ENCODE measurements at places on chromosomes 13 and 19. TPM values are rescaled to one million over a fixed set of nuclear protein-coding genes. Genes with fewer than 3 reads are reported as not detected.

The PROSER1 gene
- total RNA-seq, result 98.6 TPM

The BCAM gene
- 81.4 TPM for total RNA-seq

The CEACAM6 gene
- total RNA-seq, result not detected

The BICRA gene
- 29.2 TPM for total RNA-seq

DNA sequence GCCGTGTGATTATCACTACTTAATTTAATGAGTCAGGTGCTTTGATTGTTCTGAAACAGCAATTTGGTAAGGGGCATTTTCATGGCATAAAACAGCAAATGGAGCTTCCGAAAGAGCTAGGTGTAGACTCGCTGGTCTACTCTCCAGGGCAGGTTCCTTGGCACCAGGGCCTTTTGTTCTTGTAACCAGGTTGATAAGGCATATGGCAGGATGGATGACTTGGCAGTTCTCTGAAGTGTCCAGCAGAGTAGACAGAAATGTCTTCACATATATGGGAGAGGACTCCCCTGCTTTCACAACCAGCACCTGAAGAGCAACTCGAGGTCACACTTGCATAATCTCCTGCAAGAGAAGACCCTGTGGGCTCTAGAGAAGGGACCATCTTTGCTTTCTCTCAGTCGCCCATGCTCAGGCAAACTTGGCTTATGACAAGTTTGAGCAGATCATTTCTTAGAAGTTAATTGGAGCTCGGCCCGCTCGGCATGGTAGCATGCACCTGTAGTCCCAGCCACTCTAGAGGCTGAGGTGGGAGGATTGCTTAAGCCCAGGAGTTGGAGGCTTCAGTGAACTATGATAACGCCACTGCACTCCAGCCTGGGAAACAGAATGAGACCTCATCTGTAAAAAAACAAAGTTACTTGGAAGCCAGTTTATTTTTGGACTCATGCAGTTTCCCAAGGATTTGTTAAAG, 23.3 kb upstream of the WASF3 start:
- H3K27me3 ChIP-seq, result no peaks in the 10 kb centered on the region
- no peak overlapping the region for H3K4me3 ChIP-seq
- H3K4me1 ChIP-seq, result no peaks in the 10 kb centered on the region
- DNase-seq, result no peak
- no peak overlapping the region for H3K27ac ChIP-seq

GRCh38 chr13:42110410-42111155, 62.1 kb downstream of the DGKH start:
- DNase-seq, result no peak
- no peaks in the 10 kb centered on the region for H3K36me3 ChIP-seq
- H3K27me3 ChIP-seq, result no peaks in the 10 kb centered on the region
- peaks cover 5% of the 10 kb centered on the region for H3K4me1 ChIP-seq
- no peak overlapping the region for H3K27ac ChIP-seq

DNA sequence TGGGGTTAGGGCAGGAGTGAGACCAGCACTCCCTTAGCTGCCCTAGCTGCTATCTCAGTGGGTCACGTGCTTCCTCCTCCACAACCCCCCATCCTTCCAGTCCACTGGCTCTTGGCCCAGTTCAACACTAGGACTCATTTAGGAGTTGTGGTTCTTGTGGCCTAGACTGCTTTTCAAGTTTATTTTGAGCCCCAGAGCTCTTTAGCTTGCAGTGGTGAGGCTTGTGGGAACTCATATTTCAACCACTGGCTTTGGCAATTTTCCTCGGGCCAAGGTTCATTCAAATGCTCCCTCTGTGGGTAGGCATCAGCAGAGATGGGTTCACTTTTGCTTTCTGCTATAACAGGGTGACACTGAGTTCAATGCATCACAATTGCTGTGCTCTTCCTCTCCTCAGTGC, 436.2 kb upstream of the SLITRK5 start:
- no peak overlapping the region for H3K27ac ChIP-seq
- no peak for DNase-seq
- H3K36me3 ChIP-seq, result no peaks in the 10 kb centered on the region
- H3K4me3 ChIP-seq, result no peak overlapping the region
- no peaks in the 10 kb centered on the region for H3K4me1 ChIP-seq

- no peak overlapping the region for H3K27ac ChIP-seq
- DNase-seq, result no peak
- H3K4me1 ChIP-seq, result no peaks in the 10 kb centered on the region
- no peaks in the 10 kb centered on the region for H3K36me3 ChIP-seq
- no peaks in the 10 kb centered on the region for H3K27me3 ChIP-seq
Measured at GRCh38 chr19:54576411-54576976, 2.9 kb downstream of the LILRA2 start.
